ENCODE measurements at places on chromosomes 13 and 19.
A peak's percentile ranks its signal among the peaks of the same experiment; 100 is the strongest.

GRCh38 chr19:45352062-45352461 lies 11.5 kb downstream of the KLC3 start:
- no peak for DNase-seq

- no peak for DNase-seq
These were observed 131.1 kb upstream of the HTR2A start for GRCh38 chr13:47027780-47028437.

GRCh38 chr13:80604098-80604497 lies 263.2 kb upstream of the SPRY2 start:
- DNase-seq = no peak

DNA sequence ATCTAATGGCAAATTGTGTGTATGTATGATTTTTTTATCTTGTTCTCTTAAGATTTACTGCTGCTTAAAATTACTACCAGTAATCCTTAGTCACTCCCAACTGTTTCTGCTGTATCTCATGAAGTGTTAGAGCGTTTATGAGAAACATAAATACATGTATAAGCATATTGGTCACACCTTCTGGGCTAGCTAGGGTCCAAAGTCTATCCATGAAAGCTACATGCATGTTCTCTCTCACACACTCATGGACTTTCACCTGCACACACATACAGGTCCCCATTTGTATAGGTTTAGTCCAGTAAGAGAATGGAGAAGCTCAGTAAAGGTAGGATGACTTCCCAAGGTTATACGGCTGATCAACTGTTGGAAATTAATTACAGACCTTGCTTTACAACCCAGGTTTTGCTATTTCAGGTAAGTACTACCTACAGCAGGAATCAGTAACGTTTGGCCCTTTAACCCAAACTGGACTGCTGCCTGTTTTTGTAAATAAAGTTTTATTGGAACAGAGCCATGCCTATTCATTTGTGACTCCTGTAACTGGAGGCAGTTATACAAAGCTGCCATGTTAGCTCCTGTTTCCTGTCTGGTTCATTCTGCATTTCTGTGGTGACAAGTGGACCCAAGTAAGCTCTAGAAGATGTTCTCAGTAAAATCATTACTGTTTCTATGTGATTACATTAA lies 15.3 kb downstream of the METTL21C start:
- DNase-seq = no peak

DNA sequence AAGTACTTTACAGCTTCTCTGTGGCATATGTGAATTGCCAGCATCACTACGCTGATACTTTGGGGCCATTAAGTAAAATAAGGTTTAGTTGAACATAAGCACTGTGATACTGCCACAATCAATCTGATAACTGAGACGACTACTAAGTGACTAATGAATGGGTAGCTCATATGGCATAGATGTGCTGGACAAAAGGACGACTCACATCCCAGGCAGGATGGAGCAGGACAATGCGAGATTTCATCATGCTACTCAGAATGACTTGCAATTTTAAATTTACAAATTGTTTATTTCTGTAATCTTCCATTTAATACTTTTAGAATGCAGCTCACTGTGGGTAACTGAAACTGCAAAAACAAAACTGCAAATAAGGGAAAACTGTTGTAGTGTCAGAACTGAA lies 13.6 kb downstream of the CCDC122 start:
- DNase-seq = no peak

DNA sequence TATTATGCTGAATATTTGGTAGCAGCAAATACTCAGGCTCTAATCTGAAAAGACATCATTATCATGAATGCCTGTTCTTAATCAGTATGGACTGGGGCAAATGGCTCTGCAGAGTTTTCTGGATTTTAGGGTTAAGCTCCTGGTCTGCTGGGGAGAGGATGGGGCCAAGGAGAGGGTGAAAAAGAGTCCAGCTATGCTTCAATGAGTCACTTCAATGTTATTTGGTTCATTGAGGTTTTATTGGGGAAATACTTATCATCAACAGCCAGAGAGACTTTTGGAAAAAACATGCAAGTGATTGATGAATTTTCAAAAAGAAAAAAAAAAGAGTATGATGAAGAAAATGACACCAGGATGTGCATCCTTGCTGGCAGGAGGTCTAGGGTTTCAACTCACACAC lies 278.3 kb downstream of the UQCRFS1 start:
- no peak for DNase-seq

DNA sequence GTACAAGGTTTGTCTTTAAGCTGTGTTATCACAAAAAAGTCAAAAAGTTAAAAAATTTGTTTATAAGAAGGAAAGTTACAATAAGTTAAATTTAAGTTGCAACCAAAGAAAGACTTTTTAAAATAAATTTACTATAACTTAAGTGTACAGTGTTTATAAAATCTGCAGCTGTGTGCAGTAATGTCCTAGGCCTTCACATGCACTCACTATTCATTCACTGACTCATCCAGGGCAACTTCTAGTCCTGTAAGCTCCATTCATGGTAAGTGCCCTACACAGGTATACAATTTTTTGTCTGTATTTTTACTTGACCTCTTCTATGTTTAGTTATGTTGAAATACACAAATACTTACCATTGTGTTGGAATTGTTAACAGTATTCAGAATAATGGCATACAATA lies 667.9 kb upstream of the SLITRK5 start:
- no peak for DNase-seq

DNA sequence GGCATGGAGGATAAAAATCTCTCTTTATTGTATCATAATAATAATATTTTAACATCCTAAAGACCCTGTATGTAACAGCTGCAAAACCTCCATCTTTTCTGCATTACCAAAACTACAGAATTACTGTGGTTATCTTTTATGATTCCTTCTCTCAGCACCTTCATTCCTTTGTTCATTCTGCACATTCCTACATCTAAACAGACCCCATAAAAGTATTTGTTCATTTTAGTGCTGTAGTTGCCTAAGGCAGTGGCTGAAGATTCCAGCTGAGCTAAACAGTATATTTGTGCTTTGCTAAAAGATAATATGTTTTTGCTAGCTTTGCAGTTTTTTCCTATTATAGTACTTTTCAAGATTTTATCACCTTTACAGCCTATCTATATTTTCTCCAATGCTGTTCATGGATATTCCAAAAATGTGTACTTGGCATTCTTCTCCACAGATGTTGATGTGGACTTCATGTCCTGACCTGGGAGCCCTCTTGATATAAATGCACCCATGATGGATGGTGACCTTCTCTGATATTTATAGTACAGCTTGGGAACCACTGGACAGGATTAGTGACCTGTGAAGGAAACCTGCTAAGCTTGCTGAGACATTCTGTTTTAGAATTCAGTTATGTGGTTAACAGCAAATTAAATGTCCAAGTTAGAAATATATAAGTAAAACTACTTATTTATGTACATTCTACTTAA lies 2832.9 kb upstream of the PCDH20 start:
- DNase-seq = no peak

- no peak for DNase-seq
These were observed 61.3 kb downstream of the SLC7A9 start for GRCh38 chr19:32808236-32808635.

GRCh38 chr19:13430790-13431582 lies 75.3 kb downstream of the CACNA1A start:
- DNase-seq = peak; percentile 36

GRCh38 chr19:33311326-33311682 lies 9.0 kb upstream of the CEBPA start:
- no peak for DNase-seq

DNA sequence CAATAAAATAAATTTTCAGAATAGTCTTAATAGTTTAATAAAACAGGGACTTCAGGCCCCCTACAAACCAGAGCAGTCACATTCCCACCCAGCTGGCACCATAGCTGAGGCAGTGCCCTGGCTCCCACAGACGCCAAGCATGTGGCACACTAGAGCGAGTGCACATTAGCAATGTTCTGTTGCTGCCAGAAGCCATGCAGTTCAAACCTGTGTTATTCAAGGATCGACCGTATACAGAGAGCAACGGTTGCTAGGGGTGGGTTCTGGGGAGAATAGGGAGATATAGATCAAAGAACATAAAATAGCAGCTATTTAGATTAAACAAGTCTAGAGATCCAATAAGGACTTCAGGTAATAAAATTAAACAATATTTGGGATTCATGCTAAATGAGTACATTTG lies 419.3 kb upstream of the KLHL1 start:
- DNase-seq = no peak

DNA sequence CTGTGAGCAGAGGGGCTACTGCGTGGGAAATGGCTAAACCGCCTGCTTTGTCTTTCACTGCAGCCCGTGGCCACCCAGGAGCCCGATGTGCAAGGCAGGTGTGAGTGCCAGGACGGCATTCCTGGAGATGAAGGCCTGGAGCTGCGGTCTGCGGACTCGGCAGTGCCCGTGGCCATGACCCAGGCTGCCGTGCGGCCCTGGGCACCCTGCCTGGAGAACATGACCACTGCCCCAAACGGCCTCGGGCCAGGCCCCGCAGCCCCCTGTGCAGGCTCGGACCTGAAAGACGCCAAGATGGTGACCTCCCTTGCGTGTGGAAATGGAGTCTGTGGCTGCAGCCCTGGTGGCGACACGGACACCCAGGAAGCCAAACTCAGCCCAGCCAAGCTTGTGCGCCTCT lies 62.2 kb downstream of the SPATA13 start:
- DNase-seq = no peak

DNA sequence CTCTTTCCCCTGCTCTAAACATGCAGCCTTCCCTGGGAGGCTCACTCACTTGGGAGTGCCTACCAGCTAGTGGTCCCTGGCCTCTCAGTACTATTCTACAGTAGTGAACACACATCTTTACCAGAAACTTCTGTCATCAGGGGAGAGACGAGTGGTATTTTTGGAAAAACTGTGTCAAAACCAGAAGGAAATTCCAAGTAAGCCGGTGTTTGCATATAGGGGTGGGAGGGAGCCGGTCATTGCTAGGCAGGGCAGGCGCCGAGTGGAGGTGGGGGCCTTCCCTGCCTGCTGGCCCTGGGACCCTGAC lies 7.0 kb downstream of the RPS9 start:
- no peak for DNase-seq

DNA sequence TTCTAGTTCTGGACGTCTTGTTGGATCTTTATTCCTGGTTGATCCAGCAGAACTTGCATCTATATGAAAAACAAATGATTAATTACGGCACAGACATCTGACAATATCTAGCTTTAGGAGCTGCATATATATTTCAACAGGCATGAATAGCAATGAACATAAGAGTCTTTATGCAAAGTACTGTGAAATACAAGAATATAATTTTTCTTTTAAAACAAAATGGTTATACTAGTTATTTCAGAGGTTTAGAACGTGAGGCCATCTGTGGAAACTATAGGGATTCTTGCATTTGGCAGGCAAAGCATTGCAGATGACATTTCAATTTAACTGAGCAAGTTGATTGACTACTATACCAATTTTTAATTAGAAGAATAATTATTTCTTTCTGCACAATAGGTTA lies 40.5 kb downstream of the EFNB2 start:
- DNase-seq = no peak

GRCh38 chr13:44199627-44200207 lies 173.9 kb upstream of the SERP2 start:
- DNase-seq = no peak

- DNase-seq = no peak
These were observed 56.5 kb upstream of the HTR2A start for GRCh38 chr13:46953331-46953730.

- DNase-seq = no peak
These were observed 47.3 kb upstream of the CLDN10 start for GRCh38 chr13:95505265-95505664.

DNA sequence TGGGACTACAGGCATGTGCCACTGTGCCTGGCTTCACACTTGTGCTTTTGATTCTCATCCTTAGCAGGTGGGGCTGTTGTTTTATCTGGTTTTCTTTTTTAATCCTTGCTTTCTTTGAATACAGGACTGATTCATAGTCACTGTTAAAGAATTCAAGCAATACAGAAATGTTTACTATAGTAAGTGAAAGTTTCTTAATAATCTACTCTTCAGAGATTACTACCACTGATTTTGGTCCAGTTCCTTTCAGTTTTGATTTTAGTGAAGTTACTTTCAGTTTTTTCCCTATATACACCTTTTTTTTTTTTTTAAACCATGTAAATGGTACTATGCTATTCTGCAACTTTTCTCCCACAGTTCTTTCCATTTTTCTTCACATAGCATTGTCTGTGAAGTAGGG lies 53.6 kb downstream of the GATAD2A start:
- no peak for DNase-seq

DNA sequence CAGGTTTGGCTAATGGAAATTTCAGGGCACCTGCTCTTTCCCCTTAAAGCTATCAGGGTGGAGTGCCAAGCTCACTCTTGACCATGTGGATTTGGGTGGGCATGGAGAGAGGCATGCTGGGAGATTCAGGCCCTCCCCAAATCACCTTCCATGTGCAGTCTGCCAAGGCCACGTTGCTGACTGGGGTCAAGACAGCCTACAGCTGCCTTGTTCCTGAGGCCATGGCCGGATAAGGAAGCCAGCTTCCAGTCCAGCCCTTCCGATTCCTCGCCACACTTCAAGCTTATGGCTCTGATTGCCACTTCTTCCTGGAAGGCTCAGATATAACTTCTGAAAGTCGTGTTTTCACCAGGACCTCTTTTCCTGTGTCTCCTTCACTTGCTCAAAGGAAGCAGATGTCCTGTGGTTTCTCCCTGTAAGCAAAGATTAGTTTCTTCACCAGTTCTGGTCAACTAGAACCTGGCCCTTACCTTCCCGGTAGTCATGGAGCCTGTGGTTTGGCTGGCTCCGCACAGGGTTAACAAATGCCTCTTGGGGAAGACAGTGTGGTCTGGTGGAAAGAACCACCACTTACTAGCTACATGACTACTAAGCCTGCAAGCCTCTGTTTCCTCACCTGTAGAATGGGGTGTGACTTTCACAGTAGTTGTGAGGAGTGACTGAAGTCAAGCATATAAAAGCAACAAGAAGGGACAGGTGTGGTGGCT lies 16.1 kb upstream of the TPT1 start:
- DNase-seq = no peak

DNA sequence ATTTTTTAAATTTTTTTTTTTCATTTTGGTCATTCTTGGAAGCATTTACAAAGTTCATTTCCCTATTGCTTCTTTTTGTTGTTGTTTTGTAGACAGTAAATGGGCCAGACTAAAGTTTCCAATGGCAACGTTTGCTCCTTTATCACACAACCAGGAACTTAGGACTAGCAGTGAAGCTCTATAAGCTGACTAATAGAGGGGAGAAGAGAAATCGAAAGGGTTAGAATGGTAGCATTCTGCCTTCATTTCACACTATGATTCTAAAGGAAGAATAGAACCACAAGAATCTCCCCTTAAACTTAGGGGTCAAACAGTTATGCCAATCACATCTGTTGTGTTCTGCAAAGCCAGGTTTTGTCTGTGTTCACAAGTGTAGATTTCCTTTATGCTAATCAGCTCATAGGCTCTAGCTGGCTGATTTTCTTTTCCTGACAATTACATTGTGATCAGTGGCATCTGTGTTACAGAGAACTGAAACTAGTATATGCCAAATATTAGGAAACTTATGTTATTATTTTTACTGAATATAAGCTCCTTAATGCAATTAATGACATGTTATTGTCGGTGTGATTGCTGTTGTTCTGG lies 467.3 kb downstream of the DACH1 start:
- DNase-seq = no peak

- peak; percentile 73 for DNase-seq
These were observed 3.3 kb downstream of the CFD start for GRCh38 chr19:862581-863314.

- DNase-seq = no peak
These were observed 4.6 kb downstream of the PKN1 start for GRCh38 chr19:14437578-14438140.
